HFFc6 (cell line): ENCODE measurements at places on chromosomes 2 and 18. TPM values are rescaled to one million over a fixed set of nuclear protein-coding genes. Genes with fewer than 3 reads are reported as not detected.
A peak's percentile ranks its signal among the peaks of the same experiment; 100 is the strongest.

- no peak for DNase-seq
These were observed 7.4 kb downstream of the CEBPZOS start for GRCh38 chr2:37203708-37204107.

DNA sequence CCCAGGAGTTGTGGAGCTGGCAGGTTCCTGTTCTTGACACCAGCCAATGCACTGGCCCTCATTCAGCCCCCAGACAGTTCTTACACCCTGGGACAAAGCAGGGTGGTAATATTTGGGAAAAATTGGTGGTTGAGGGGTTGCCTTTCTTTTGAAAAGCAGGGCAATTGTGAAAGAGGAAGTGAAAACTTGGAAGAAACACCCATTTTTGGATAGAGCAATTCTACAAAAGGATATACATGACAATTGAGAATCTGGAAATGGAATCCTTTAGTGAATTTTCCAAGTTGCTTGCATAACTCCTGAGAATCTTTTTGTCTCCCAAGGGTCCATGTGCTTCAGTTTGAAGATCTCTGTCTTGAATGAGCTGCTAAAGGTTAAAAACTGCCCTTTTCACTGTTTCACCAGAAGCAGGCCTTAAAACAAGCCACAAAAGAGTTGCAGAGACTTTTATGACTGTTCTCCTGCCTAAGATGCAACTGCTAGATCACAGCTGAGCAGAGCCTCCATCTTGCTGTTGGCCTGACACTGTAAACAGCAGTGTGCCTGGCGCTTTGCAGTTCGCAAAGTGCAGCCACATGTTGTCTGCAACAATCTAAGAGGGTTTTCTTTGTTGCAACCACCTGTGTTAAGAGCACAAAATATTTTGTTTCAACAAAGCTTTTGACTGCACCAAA, 11.8 kb downstream of the COL4A4 start:
- no peak for DNase-seq

DNA sequence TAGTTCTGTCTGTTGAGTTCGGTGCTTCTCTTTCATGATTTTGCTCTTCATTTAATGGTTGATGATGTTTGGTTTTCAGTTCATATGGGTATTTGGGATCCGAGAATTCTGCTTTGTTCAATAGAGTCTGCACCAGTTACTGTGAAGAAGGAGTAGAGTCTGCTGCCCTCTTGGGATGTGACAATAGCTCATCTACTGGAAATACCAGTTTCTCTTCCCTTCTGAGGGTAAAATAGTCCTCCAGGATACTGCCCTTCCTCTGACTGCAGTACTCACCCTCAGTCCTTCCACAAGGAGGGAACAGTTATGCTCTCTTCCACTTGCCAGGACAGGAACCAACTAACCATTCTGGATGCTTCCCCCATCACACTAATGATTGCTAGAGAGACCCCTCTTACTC, 12.5 kb upstream of the TNFAIP6 start:
- DNase-seq = no peak

GRCh38 chr2:182302174-182302573, 124.7 kb downstream of the PDE1A start:
- DNase-seq = peak; percentile 48

DNA sequence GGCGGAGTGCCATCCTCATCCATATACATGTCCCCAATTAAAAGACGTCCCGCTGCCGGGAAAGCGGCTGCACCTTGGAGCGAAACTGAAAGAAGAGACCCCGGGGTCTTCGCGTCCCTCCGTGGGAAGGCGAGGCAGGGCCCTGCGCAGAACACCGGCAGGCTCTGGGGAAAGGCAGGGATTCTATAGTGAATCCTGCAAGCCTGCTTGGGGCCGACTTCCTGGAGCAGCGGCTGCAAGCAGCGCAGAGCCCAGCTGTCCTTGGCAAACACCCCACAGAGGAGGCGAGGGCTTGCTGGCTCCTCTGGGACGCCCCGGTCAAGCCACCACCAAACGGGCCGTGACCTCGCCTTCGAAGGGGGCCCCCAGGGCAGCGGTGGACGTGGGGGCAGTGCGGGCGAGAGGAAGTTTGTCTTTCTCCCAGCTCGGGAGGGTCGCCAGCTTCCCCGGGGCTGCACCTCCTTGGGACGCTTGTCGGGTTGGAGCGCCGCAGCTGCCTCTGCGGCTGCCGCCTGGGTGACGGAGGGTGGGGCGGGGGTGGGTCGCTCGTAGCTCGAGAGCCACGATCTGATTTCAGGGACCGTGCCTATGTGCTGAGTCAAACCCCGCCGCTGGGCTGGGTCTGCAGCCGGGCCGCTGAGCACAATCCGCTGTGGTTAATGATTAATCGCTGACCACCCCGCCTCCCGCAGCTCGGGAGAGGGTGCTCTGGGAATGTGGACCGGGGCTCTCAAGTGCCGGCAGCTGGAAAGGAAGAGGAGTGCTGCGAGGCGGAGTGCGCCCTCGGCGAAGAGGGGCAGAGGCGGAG, 486 bp upstream of the GPR39 start:
- DNase-seq = peak; percentile 97

Gene SLC9A4
- not detected in 2 replicates for total RNA-seq

Gene DCDC2C
- total RNA-seq = not detected in 2 replicates

Gene CPLX4
- total RNA-seq = not detected in 3 replicates
